Epithelial cell of prostate (primary cell): ENCODE measurements at places on chromosomes 12 and 14.
A peak's percentile ranks its signal among the peaks of the same experiment; 100 is the strongest.

GRCh38 chr12:119334430-119335170, at the start of gene CCDC60:
TSS of gene CCDC60 (plus strand) at chr12:119334729. CDS start at chr12:119335177, 448 bp downstream.
- peak; percentile 10 for DNase-seq

DNA sequence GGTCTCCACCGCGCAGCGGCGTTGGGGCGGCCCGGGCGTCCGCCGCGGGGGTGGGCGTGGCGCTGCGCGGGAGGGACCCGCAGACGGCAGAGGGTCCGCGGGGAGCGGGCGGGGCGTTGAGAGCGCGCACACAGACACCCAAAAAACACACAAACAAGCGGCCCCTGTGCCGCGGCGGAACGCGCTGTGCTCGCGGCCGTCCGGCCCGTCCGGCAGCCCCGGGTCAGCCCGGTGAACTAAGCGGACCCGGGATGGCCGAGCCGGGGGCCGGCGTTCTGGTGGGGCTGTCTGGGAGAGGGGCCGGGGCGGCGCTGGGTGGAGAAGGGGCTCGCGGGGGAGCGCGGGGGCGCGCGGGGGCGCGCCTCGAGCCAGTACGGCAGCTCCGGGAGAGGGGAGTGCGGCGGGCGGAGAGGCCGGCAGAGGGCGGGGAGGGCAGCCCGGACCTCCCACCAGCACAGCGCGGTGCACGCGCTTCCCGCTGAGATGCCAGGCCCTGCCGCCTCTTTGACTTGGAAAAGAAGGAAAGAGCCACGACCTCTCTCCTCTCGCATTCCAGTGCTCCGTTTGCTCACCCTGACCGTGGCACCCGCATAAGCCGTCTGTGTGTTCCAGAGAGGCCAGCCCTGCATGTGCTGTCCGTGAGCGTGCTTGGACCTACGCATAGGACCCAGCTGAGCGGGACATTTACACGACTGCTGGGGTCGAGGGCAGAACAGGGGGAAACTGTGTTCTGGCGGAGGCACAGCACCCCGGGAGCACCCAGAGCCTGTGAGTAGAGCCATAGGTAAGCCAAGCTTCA, 10.3 kb downstream of the SLC6A12 start:
- DNase-seq: no peak

GRCh38 chr12:19165451-19165850, 35.9 kb downstream of the PLEKHA5 start:
- DNase-seq: no peak

DNA sequence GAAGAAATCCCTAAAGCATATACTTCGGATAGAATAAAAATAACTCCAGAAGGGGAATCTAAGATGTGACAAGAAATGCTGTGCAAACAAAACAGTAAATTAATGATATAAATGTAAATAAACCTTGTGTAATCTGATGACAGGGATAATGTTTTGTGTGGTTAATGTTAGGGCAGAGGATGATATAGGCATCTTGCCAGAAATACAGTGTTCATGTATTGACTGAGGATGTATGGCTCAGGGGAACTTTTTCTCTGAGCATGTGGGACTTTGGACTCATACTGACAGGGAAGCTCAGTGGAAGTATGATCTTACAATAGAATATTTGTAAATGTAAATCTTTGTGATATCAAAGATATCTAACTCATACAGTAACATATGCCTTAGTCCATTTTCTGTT, 420.2 kb downstream of the TMTC2 start:
- no peak for DNase-seq

- DNase-seq: no peak
Measured at GRCh38 chr12:118346895-118347294, 25.8 kb downstream of the TAOK3 start.

- DNase-seq: no peak
Measured at GRCh38 chr12:62912644-62913043, 22.3 kb downstream of the PPM1H start.

- no peak for DNase-seq
Measured at GRCh38 chr12:96989916-96990315, 82.9 kb downstream of the NEDD1 start.

DNA sequence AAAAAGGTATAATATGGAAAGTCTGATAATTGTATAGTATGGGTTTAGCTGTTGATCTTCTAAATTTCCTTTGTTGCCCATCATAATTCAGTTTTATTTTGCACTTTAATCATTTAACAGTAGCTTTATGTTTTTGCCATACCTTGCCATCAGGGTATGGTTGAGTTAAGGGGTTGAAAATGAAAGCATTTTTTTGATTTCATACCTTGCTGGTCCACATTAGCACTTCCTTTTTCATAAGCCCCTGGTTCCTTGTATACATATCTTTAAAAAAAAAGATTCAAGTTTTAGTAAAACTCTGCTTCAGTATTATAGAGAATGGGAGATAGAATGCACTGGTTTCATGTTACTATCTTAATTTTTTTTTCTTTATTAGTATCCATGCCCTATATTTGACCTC, 71.1 kb downstream of the MIPOL1 start:
- DNase-seq: no peak

GRCh38 chr14:92421751-92422150, 91.8 kb upstream of the RIN3 start:
- DNase-seq: no peak

- no peak for DNase-seq
Measured at GRCh38 chr12:19402743-19403431, 36.4 kb upstream of the AEBP2 start.

- DNase-seq: no peak
Measured at GRCh38 chr12:49097381-49097780, 2.8 kb upstream of the DHH start.

DNA sequence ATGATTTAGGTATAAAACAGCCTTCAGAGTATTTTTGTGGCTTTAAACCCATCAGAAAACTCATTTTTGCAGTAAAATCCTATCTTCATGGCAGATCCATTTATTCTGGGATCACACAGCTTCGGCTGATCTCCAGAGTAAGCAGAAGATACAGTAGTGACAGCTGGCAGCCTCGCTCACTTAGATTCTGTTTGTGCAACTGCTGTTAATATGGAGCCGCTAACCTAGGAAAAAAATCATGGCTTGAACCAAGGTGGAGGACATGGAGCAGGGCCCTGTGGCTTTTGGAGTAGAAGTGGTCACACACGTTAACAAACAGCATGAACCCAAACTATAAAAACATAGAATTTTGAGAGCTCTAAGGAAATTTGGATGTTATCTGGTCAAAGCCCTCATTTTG, 137.2 kb upstream of the ARHGAP5 start:
- no peak for DNase-seq

GRCh38 chr12:65045269-65045668, 75.8 kb downstream of the WIF1 start:
- no peak for DNase-seq

- DNase-seq: no peak
Measured at GRCh38 chr14:56754921-56755320, 55.4 kb downstream of the OTX2 start.

DNA sequence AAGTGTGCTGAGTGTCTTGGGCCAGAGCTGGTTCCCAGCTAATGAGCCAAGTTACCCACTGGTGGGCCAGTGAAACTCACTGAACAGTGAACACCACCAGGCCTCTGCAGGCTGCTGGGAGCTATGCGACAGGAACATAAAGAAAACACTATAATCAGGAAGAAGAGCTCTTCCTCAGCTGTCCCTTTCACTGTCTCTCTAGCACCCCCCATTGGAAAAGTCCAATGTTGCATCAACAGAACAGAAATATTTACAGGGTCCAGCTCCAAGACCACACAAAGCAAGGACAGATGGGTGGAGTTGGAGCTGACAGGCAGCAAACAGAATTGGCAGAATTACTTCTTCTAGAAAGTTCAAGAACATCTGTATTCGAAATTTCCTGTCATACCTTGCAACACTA, 903.6 kb upstream of the TMEM132C start:
- no peak for DNase-seq

GRCh38 chr14:66445936-66446335, 40.2 kb upstream of the CCDC196 start:
- DNase-seq: no peak

GRCh38 chr12:72295101-72295500, 22.9 kb downstream of the TRHDE start:
- DNase-seq: no peak

DNA sequence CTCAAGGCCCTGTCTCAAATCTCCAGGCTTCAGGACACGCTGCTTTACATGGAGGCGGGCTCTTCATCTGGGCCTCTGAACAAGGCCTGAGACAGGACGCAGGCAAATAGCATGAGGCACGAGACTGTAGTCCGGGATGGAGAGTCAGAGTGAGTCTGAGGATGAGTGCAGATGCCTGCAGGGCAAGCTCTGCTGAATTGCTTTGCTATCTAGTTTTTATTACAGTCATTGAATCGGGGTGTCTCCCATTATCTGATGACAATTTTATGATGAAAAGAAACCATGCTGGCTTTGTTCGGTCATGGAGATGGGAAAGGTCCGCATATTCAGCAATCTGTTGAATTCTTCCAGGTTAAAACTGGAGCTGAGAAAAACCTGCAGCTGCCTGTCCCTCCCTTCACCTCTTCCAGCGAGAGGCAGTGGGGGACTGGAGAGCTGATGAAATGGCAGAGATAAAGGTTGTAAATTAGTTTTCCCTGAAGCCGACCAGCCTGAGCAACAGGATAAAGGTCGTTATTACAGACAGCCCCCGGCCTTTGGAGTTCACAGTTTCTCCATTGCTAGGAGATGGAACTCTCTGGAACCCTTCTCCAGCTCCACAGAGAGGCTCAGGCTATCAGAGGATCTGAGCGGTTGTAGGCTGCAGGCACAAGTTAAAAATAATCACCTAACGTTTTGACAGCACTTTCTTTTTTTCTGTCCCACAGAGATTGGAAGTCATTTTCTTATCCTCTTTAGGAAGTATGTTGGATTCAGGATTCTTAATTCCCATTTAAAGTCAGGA, 1.3 kb upstream of the ADGRD1 start:
- no peak for DNase-seq

DNA sequence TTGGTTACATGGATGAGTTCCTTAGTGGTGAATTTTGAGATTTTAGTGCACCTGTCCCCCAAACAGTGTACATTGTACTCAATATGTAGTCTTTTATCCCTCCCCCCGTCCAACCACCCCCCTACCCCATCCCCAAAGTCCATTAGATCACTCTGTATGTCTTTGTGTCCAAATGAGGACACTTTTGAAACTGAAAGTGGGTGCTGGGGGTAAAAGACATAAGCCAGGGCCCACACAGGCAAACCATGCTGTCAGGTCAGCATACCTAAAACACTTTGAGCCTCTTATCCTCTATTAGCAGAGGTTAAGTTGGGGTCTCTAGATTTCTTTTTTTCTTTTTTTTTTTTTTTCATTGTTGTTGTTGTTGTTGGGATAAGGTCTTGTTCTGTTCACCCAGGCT, 31.3 kb upstream of the KICS2 start:
- no peak for DNase-seq

DNA sequence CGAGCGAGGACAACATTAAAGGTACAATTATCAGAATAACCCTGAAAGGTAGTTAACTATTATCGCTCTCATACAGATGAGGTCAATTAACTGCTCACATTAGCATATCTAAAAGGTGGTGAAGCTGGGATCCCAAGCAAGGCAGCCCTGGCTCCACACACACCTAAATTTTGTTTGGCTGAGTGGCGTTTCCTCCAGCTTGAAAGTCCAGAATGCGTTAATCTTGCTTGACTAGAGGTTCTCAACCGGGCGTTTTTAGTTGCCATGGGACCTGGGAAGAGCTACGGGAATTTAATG, 531 bp downstream of the DLGAP5 start:
- no peak for DNase-seq

DNA sequence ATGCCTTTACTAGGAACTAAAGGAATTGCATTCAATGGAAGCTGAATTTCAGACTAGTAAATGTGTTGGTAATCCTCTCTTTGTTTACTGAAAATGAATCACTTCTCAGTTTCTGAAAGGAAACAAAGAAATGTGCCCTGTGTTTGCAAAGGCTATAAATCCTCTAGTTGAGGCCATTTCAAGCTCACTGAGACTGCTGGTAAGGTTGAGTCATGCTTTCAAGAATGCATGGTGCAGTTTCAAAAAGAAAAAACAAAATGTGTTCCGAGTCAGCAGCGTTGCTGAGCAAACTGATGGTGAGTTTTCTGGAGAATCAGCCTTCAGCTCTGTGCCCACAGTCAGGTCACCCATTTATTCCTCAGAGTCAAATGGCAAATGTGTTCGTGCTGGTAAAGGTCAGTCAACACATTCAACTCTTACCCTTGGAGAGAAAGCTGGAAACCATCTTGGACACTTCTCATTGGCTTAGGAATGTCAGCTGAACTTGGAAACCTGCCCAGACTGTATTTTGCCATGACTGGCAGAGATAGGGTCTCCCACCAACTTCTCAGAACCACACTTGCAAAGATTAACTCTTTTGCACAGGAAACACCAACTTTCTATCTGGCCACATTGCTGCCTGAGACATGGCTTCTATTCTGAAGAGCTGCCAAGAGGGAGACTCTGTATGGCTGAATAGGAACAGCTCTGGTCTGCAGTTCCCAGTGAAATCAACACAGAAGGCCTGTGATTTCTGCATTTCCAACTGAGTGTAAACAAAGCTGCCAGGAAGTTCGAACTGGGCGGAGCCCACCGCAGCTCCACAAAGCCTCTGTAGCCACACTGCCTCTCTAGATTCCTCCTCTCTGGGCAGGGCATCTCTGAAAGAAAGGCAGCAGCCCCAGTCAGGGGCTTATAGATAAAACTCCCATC, 484.4 kb downstream of the ATP23 start:
- peak; percentile 95 for DNase-seq

DNA sequence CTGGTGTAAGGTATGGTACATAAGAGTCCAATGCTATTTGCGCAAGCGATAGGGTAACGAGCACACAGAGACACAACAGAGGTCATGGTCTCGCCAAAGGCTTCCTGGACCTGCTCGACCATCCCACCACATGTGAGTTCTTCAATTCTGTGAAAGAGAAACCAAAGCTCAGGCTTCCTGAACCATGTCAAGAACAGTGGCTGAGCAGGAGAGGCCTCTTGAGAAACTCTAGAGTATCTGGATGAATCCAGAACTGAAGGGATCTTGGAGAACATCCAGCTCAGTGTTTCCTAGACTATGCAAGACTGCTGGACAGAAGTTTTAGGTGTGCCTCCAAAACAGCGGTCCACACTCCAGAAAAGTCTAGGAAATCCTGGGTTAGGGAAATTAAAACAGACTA, 114.5 kb downstream of the TRAFD1 start:
- DNase-seq: no peak

DNA sequence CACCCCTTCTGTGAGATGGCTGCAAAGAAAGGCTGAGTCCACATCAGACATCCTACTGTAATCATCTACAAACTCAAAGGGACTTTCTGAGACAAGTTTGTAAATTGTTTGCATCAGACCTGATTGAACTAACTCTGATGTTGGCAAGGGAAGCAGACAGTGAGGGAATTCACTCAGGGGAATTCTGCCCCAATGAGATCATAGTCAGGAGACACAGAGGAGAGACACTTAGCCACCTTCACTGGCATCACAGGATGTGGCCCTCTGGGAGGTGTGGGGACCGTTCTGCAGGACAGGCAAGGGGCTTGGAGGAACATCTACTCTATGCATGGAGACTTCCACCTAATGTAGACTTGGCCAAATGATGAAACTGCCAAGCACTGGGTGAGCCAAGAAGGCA, 70.7 kb upstream of the DDX11 start:
- no peak for DNase-seq

GRCh38 chr14:35858521-35859209, 32.5 kb downstream of the BRMS1L start:
- peak; percentile 78 for DNase-seq
